ENCODE measurements at places on chromosomes 12 and 14.

DNA sequence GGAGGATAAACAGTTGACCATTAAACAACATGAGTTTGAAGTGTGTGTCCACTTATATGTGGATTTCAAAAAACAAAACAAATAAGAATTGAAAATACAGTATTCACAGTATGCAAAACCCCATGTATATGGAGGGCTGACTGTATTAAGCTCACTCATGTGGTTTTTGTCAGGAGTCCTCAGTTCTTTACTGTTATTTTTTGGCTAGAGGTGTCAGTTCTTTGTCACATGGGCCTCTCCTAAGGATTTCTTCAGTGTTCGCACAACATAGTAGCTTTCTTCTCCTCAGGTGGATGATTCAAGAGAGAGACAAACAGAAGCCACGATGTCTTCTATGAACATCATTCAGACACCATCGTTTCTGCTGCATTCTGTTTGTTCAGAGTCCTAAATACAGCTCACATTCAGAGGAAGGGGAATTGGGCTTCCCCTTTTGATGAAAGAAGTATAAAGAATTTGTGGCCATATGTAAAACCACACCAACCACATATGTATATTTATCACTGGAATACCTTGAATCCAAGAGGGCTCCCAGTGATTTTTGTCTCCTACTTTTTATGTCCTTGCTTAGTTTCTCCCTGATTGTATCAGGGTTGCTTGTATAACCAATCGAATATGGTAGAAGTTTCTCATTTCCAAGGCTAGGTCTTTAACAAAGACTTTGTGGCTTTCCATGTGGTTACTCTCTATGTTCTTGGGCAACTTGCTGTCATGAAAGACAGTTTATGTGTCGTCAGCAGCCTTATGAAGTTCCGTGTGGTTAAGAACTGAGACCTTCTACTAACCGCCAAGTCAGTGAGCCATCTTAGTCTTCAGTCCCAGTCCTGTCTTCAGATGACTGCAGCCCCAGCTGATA lies 18.9 kb downstream of the MNAT1 start:
- DNase-seq, result no peak

DNA sequence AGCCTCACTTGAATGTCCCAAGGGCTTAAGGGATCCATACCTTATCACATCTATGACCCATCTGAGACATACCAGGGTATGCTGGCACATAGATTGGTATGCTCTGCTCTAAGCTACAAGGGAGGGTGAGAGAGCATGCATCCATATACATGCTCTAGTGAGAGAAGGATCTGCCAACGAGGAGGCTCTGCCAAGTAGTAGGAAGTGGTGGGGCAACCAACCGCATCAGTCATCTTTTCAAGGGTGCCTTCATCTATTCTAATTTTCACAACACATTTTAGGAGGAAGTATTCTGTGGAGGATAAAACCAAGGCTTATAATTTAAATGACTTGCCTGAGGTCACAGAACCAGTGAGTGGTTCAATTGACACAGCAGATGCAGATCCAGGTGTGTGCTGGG lies 6.6 kb upstream of the PPM1A start:
- DNase-seq, result no peak

DNA sequence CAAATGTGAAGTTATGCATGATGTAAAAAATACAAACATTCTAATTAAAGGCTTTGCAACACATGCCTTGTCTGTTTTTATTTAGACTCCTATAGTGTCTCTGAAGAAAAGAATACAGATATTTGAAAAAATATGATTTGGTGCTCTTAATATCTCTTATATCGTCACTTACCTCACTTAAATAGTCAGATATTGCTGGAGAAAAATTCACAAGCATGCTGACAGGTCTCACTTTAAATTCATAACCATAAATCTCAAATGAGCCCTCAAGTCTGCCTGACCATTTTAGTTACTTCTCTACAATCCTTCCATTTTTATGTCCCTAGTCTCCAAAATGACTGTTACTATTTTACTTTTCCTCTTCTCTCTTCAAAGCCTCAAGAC lies 5.4 kb upstream of the YEATS4 start:
- DNase-seq, result no peak

DNA sequence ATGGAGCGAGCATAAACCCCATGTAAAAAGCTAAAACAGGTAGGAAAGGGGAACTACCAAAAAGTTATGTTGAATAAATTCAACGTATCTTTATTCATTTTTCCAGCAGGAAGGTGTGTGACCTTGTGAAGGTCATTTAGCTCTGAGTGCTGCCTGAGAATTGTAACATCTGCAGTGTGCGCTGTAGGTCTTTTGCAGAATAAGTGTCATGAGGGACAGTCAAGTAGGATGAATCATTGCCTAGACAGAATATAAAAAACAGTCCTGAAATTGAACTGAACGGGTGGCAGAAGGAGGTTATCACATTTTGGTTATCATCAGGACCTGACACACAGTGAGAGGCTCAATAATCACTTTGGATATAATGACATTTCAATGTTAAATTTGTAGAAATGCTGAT lies 334.8 kb upstream of the NOVA1 start:
- DNase-seq, result no peak

DNA sequence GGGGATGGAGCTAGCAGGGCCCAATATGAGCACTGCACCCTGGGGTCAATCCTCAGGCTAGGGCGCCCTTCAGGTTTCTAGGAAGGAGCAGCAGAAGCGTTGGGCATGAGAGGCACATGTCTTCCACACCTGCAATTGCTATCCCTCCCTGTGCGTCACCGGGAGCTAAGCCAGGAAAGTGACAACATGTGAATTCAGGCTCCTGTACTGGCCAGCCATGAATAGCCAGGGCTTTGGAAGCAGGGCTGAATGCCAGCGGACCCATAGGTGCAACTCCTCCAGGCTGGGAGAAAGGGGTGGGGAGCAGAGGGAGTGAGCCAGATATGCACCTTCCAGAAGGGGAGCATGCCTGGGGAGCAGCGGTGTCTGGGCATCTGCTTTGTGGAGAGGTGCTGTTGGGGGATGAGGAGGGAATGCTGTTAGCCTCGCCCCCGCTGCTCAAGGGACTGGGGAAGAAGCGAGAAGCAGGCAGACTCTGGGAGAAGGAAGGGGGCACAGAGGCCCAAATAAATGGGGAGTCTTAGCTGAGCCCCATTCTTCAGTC lies 6.1 kb downstream of the HOXC5 start:
- no peak for DNase-seq

DNA sequence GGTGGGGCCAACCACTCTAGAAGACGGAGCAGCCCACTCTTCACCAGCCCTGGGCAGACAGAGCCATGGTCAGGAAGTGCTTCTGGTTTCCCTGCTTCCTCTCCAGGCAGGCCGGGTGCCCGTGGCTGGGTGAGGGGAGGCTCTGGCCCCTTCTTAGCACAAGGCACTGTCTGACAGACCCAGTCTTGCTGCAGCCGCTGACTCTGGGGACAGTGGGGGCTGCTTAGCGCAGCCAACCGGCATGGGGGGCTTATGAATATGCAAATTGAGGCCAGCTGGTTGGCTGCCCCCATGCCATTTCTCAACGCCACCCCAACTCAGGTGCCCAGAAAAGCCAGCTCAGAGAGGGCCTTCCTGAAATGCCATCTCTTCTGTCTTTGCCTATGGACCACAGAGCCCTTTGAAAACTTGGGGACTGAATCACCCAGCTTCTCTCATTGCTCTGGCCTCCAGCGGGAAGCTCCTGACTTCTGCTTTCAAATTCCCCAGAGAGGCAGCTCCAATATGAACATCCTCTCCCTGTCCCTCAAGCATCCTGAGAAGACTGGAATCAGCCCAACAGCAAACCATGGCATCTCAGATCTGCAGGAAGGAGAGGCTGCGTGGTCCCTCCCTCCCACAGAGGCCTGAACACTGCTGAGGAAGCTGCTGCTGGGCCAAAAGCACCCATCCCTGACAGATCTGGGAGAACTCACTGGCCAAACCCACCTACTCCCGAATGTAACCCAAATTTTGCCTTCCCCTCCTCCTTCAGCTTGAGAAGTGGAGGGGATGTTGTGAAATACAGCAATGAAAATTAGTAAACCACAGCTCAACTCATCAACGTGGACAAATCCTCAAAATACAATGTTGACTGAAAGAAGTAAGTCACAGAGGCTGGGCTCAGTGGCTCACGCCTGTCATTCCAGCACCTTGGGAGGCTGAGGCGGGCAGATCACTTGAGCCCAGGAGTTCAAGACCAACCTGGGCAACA lies at the start of gene PROX2:
Gene PROX2, minus strand, starts transcription at position 205 of the 973 bp plus-strand sequence. CDS start 12,311 bp downstream, outside the sequence.
- DNase-seq, result no peak

DNA sequence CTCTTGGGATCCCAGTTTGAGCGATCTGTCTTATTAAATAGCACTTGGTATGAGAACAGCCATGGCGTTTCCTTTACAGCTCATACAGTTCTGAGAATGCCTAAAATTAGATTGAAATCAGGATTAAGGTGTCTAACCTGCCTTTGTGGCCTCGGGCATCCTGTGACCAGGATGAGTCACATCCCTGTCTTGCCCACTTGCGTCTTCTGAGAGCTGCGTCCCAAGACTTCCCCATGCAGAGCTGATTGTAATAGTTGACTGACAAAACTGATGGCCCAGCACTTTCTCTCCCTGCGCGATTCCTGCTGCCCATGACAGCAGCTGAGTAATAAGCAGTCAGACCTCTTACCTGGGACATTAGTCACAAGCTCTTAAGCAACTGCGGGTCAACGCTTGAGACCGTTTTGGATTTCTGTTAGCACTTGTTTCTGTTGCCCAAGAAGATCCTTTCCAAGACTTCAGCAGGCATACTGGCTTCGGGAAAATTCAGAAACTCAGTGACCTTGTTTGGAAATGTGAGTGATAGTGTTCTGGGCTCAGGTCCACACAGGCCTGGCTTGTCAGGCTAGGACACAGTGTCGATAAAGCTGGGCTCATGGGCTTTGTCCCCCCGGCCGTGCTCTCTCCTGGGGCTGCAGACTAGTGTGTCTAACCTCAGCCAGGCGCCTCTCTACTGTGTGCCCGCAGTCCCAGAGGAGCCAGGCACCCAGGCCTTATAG lies 169.9 kb upstream of the HIF1A start:
- DNase-seq, result no peak

GRCh38 chr12:14422516-14423230 lies 57.2 kb downstream of the ATF7IP start:
- DNase-seq, result no peak

DNA sequence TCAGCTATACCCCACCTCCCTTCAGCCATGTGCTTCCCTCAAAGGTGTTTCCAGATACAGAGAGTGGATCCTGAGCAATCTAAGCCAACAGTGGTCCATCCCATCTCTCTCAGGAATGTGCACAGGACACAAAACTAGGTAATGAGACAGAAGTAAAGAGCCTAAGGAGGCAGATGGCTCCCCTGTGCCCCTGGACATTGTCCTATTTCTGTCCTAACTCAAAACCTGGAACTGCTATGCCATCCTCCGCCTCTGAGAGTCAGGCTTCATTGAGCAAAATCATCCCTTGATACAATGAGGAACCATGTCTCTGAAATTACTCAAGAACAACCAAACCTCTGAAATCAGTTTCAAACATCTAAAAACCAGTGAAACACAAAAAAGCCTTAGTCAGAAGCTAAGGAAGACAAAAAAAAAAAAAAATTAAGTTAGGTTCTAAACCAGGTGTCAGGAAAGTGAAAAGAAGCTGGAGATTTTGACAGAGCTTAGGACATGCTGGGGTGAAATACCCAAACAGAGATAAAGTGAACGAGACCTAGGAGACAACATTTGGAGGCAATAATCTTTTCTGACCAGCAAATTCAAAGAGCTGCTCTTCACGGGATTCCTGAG lies 200.3 kb upstream of the PLEKHG7 start:
- DNase-seq, result no peak

GRCh38 chr12:48602192-48602989 lies 32.5 kb upstream of the LALBA start:
- no peak for DNase-seq

- no peak for DNase-seq
These were observed 77.7 kb upstream of the COCH start for GRCh38 chr14:30796707-30797106.

DNA sequence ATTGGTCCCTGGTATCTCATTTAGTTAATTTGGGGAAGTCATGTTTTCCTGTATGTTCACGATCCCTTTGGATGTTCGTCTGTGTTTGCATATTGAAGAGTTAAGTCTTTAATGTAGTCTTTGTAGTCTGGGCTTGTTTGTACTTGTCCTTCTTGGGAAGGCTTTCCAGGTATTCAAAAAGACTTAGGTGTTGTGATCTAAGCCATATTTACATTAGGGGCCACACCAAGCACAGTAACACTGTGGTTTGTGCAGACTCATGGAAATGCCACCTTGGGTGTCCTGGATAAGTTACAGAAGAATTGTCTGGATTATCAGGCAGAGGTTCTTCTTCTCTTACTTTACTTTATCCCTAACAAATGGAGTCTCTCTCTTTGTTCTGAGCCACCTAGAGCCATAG lies 380.3 kb downstream of the CCER1 start:
- DNase-seq, result no peak

DNA sequence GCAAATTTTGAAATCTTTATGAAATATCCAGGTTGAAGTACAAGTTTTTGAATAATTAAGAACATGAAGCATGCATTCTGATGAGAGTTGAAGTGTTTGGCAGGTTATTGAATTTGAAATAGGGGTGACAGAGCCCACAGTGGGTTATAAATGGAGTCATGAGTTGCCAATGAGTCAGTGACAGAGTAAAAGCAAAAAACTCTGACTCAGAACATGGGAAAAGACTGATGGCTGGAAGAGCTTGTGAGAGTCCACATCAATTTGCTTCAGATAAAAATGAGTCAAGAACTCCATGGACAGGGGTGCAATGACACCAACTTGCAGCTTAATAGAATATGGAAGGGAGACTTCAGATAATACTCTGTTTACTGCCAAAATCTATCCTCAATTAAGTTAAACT lies 105.3 kb downstream of the SLC6A15 start:
- DNase-seq, result no peak

DNA sequence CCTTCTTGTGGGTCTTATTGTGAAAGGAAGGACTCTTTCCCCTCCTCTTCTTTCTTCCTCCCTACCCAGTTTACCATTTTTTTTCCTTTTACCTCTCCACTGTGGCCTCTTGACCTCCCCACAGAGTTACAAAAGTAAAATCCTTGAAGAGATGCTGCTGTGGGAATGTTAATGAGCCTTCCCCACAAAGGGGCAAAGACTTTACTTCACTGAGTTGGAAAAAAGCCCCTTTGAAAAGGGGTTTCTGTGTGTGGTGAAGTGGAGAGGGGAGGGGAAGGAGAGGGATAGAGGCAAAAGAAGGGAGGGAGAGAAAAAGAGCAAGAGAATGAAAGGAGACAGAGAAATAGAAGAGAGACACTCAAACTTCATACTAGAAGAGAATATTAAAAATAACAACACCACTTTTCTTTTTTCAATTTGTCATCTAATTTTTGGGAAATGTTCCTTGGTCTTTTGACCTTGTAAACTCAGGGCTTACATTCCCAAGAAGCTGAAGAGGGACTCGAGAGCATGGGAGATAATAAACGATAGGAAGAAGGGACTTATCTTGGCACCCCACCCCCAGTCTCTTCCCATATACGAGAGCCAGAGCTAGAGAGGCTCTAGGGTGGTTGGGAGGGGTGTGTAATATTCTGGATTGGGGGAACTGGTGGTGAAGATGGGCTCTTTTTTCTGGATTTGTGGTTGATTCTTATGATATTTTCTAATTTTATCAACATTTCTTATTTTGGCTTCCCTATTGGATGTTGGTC lies 13.2 kb upstream of the SALL2 start:
- DNase-seq, result no peak

GRCh38 chr14:43438056-43438455 lies 1069.0 kb downstream of the FSCB start:
- DNase-seq, result no peak

All from D341Med (cell line).